ENCODE measurements at places on chromosomes 1 and 21. TPM values are rescaled to one million over a fixed set of nuclear protein-coding genes. Genes with fewer than 3 reads are reported as not detected.

GJA5 gene
- total RNA-seq, result 0.28 TPM

- H3K27me3 ChIP-seq, result no peaks in the 10 kb centered on the region
- H3K27ac ChIP-seq, result no peak overlapping the region
- no peak for DNase-seq
- H3K4me3 ChIP-seq, result no peak overlapping the region
- H3K4me1 ChIP-seq, result peaks cover 4% of the 10 kb centered on the region
Observed at GRCh38 chr1:112817555-112818373, 102.6 kb upstream of the PPM1J start.

- no peak for DNase-seq
- H3K36me3 ChIP-seq, result no peaks in the 10 kb centered on the region
- no peaks in the 10 kb centered on the region for H3K27me3 ChIP-seq
- H3K4me3 ChIP-seq, result no peak overlapping the region
- H3K27ac ChIP-seq, result no peak overlapping the region
Observed at GRCh38 chr1:195941314-195941713, 666.9 kb downstream of the KCNT2 start.

DNA sequence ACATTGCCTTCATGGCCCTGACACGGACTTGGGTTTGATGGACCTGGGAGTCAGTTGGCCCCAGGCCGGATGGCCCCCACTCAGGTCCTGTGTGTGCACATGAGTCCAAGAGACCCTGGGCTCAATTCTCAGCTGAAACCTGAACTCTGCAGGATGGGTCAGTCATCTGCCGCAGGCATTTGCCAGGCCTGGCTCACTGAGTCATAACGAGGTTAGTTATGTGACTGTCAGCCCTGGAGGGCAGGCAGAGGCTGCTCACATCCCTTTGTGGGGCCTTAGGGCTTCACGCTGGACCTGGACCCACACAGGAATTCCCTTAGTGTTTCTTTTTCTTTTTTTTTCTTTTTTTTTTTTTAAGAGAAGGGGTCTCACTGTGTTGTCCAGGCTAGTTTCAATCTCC, 46.5 kb downstream of the PSMG1 start:
- H3K4me1 ChIP-seq, result no peaks in the 10 kb centered on the region
- no peak overlapping the region for H3K27ac ChIP-seq
- DNase-seq, result no peak
- no peaks in the 10 kb centered on the region for H3K36me3 ChIP-seq

ALPL gene
- total RNA-seq, result 4.8 TPM

DNA sequence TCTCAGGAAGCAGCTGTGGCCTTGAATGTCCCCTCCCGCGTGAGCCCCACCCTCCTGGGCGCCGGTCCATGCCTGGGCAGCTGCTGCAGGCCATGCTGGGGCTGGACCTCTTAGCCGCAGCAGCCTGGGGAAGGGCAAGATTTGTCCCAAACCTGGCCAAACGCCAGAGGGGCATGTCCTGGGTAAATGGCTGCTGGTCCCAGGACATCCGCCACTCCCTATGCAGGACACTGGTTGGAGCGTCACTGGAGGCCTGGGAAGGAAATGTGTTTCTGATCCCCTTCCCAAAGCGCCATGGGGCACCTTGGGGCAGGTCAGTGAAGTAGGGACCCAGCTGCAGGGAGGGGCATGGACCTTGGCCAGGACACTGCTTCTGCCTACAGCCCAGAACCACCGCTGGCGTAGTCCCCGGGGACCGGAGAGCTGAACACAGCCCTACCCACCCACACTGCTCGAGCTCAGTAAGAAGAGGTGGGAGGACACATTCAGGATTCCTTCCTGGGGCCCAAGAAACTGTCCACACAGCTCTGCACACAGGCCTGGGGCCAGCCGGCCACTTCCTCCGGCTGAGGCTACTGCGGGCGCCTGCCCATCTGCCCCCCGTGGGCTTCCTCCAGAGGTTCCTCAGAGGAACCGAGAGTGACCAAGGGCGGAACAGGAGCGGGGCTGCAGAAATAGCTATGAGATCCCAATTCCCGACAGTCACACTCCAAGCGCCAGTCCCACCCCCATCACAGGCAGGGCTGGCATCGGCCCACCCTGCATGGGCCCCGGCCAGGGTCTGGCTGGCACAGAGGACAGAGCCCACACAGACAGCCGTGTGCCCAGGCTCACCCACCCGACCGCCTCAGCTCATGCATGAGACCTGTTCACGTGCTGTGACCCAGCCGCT, 10.8 kb upstream of the PLEKHG5 start:
- no peaks in the 10 kb centered on the region for H3K4me1 ChIP-seq
- H3K27ac ChIP-seq, result no peak overlapping the region
- no peaks in the 10 kb centered on the region for H3K27me3 ChIP-seq
- no peaks in the 10 kb centered on the region for H3K36me3 ChIP-seq
- no peak for DNase-seq

GNAT2 gene
- total RNA-seq, result not detected

- no peak for DNase-seq
- H3K27ac ChIP-seq, result no peak overlapping the region
- no peaks in the 10 kb centered on the region for H3K4me1 ChIP-seq
- no peaks in the 10 kb centered on the region for H3K27me3 ChIP-seq
Observed at GRCh38 chr1:178172939-178173338, 79.0 kb downstream of the RASAL2 start.

GRCh38 chr21:26973226-26973625, 6.3 kb upstream of the ADAMTS5 start:
- H3K27me3 ChIP-seq, result peaks cover 66% of the 10 kb centered on the region
- no peak overlapping the region for H3K4me3 ChIP-seq
- H3K36me3 ChIP-seq, result no peaks in the 10 kb centered on the region
- DNase-seq, result no peak

DNA sequence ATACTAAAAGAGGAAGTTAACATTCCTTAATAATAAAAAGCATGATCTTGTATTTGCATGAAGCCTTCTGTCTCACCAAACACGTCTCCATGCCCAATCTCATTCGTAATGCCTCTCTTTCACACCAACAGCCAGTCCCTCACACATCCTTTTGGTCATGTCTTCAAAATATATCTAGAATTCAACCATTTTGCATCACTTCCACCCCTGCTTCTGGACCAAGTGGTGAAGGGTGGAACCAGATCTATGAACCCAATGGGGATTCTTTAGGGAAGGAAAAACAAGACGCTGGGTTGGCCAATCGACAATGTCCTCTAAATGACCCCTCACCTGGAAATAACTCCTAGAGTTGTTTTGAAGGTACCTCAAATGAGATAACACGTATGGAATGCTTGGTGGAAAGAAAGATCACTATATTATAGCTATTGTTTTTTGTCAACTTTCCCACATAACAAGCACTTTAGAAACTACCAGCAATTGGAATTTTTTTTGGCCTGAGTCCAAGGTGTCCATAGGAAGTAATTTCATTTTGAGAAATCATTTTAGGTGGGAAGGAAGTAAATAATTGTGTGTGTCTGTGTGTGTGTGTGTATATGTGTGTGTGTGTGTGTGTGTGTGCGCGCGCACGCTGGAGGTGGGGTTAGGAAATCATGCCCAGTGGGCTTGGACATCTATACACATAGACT, at the start of gene KCNA10:
Gene KCNA10, minus strand, starts transcription at position 51 of the 686 bp plus-strand sequence. CDS start 388 bp downstream, outside the sequence.
- H3K36me3 ChIP-seq, result no peaks in the 10 kb centered on the region
- no peak within 1 kb of the TSS for H3K27ac ChIP-seq
- no peak for DNase-seq
- no peaks in the 10 kb centered on the region for H3K4me1 ChIP-seq
- no peak within 1 kb of the TSS for H3K4me3 ChIP-seq
- no peaks in the 10 kb centered on the region for H3K27me3 ChIP-seq

COPA gene
- 134 TPM for total RNA-seq

AGRN gene
- 151 TPM for total RNA-seq

CFHR2 gene
- not detected for total RNA-seq

KRTAP21-2 gene
- not detected for total RNA-seq

DNA sequence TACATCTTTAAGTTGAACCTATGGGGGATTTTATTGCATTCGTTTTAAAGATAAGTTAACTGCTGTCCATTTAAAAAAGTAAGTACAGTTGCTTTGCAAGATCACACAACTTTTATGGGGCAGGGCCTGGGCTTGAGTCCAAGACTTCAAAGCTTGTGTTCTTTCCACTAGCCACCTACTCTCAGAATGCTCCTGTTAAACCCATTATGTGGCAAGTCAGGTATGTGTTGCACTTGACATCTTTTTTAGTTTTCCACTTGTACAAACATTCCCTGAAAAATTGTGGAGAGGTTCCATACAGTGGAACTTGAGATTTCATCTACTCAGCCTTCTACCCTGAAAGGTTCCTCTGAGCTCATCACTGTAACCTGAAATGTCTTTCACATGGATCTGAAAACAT, 235.5 kb upstream of the SGIP1 start:
- no peak overlapping the region for H3K27ac ChIP-seq
- DNase-seq, result no peak
- no peak overlapping the region for H3K4me3 ChIP-seq
- H3K4me1 ChIP-seq, result no peaks in the 10 kb centered on the region

KCNQ4 gene
- total RNA-seq, result 1.4 TPM

AQP10 gene
- total RNA-seq, result not detected

- H3K4me1 ChIP-seq, result no peaks in the 10 kb centered on the region
- no peak overlapping the region for H3K4me3 ChIP-seq
- no peaks in the 10 kb centered on the region for H3K36me3 ChIP-seq
Observed at GRCh38 chr1:117675907-117676430, 70.1 kb downstream of the TENT5C start.

GRCh38 chr1:42240966-42241755, 76.6 kb upstream of the GUCA2A start:
- H3K27me3 ChIP-seq, result no peaks in the 10 kb centered on the region
- peak; percentile 3 for DNase-seq
- no peak overlapping the region for H3K4me3 ChIP-seq
- H3K27ac ChIP-seq, result no peak overlapping the region

ERVH48-1 gene
- total RNA-seq, result 0.34 TPM

DNA sequence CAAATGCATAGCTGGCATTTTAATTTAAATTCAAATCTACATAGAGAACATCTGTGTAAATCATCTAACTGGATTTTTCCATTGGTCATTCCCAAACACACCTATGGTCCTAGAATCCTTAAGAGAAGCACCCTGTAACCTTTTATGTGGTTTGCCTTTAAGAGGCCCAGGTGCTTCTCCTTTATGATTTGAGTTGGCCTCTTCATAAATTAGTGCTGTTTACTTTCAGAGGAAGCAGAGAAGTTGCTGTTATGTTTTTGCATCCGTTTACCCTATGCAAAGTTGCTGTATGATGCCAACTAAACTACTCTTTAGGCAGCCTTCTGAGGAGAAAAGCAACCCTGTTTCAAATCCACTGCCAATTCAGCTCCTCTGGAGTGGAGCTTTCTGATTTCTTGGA, 193.8 kb downstream of the HS2ST1 start:
- H3K27me3 ChIP-seq, result no peaks in the 10 kb centered on the region
- H3K27ac ChIP-seq, result no peak overlapping the region
- DNase-seq, result no peak
- no peaks in the 10 kb centered on the region for H3K36me3 ChIP-seq

- H3K27ac ChIP-seq, result no peak overlapping the region
- DNase-seq, result no peak
- no peaks in the 10 kb centered on the region for H3K27me3 ChIP-seq
- H3K4me3 ChIP-seq, result no peak overlapping the region
Observed at GRCh38 chr1:116330846-116331245, 42.2 kb upstream of the ATP1A1 start.

FMN2 gene
- total RNA-seq, result not detected

TUFT1 gene
- total RNA-seq, result 2.6 TPM

Measured in A673 (cell line).